Aorta (tissue), 5 donors: ENCODE measurements at places on chromosomes 2 and 18. TPM values are rescaled to one million over a fixed set of nuclear protein-coding genes. Genes with fewer than 3 reads are reported as not detected.

The RGPD3 gene
- total RNA-seq: not detected

- no peak for DNase-seq
Measured at GRCh38 chr2:127414638-127415592, 3.3 kb upstream of the PROC start.

The HADHA gene
- 102 TPM for total RNA-seq

The IL1B gene
- 2.8 TPM for total RNA-seq

DNA sequence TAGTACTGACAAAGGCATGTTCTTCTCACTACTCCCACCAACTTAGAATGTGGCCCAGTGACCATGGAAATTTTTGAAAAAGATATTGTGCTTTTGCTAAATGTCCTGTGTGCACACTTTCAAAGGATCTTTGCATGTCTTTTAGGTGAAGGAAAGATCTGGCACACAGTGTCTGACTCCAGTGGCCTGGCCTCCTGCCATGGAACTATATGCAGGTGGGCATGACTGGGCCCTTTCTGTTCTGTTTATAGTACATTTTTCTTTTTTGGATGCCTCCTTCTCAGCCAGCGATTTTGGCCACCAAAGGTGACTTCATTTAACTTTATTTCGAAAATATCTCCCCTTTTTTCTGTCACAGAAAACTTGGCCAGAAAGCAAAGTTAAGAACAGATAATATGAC, 999.7 kb upstream of the PIK3C3 start:
- DNase-seq: no peak

DNA sequence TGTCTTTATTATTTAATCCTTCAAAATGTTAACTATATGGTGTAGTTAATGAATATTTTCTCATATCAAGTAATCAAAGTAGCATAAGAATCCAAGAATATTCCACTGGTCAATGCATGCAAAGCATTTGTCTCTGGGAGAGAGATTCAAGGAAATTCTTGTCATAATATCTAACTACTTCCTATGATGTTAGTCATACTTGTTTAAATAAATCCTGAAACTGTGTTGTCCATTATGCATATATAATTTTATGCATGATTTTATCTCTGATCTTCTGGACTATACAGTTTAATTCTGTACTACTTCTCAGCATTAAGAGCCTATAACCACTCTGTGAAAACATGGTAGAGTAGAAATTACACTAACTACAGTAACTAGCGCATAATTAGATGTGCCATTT, 388.3 kb downstream of the NR4A2 start:
- DNase-seq: no peak

DNA sequence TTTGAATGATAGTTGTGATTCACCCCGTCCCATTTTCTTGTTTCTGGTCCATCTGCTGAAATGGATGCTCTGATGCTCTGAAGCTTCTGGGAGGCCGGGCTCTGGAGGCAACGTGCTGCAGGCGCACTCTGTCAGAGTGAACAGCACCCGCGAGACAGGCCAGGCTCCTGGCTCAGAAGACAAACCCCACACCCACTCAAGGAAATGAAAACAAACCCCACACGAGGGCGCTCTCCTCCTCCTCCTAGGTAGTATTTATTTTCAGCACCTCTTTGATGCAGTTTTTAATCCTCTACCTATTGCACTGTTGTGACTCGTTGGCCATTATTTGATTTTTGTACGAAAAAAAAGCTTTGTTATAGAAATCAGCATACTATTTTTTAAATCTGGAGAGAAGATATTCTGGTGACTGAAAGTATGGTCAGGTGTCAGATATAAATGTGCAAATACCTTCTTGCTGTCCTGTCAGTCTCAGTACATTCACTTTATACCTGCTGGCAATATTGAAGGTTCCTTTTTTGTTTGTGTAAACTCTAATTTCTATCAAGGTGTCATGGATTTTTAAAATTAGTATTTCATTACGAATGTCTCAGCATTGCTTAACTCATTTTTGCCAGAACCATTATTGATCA, 10.3 kb upstream of the CHST10 start:
- DNase-seq: no peak

The UGT1A8 gene
- not detected for total RNA-seq
